ENCODE measurements at places on chromosomes 3 and 15. TPM values are rescaled to one million over a fixed set of nuclear protein-coding genes. Genes with fewer than 3 reads are reported as not detected.

GRCh38 chr3:191566469-191566868 lies 105.5 kb downstream of the PYDC2 start:
- DNase-seq: peak; percentile 59

Gene GRIP2
- total RNA-seq: 6.8 TPM

- no peak for DNase-seq
Observed at GRCh38 chr3:53705024-53705745, 141.0 kb downstream of the CHDH start.

Gene FAM3D
- not detected for total RNA-seq

DNA sequence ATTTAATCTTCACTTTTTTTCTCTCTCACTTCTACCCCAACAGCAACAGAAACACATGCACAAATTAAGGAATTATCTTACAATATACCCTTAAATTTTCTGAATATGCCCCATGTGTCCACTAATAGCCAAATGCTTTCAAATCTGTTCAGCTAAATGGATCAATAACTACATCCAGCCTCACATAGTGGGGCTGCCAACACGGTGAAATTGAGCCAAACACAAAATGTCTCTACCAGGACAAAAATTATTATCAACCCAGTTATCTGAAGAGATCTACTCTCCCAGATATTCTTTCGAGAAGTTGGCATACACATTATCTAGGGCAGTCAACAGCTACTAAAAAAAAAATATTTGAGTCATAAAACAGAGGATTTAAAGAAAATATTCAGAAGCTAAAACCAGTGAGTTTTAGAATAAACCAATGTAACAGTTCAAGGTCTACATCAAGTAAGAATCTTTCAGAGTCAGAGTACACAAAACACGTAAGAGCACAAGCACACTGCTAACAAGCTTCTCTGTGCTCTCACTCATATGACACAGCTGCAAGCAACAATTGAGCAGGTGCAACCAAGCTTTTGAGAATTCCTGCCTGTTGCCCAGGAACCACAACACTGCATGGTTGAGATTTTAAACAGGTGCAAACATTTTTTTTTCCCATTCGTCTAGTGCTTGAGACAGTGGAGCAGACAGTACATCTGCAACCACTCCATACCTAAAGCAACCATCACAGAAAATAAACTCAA lies 247.7 kb downstream of the ZBTB20 start:
- DNase-seq: no peak

DNA sequence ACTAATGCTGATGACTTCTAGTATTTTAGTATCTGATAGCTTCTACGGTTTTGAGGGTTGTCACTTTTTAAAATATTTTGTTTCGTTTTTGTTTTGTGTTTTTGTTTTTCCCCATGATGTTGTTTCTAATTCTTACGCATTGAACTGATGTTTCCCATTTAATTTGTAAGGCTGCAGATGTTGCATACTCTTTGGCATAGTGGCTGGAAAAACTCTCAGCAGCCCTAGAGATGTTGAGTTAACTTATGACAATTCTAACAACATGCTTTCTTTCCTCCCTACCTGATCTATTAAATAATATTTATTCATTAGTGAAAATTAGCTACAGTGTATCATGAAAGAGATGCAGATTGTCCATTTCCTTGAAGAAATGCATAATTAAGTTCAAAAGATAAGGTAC lies 559.3 kb upstream of the GRM7 start:
- DNase-seq: no peak

GRCh38 chr3:194937882-194938321 lies 252.2 kb downstream of the FAM43A start:
- peak; percentile 15 for DNase-seq

GRCh38 chr3:155387571-155387970 lies 94.1 kb upstream of the STRIT1 start:
- peak; percentile 8 for DNase-seq

DNA sequence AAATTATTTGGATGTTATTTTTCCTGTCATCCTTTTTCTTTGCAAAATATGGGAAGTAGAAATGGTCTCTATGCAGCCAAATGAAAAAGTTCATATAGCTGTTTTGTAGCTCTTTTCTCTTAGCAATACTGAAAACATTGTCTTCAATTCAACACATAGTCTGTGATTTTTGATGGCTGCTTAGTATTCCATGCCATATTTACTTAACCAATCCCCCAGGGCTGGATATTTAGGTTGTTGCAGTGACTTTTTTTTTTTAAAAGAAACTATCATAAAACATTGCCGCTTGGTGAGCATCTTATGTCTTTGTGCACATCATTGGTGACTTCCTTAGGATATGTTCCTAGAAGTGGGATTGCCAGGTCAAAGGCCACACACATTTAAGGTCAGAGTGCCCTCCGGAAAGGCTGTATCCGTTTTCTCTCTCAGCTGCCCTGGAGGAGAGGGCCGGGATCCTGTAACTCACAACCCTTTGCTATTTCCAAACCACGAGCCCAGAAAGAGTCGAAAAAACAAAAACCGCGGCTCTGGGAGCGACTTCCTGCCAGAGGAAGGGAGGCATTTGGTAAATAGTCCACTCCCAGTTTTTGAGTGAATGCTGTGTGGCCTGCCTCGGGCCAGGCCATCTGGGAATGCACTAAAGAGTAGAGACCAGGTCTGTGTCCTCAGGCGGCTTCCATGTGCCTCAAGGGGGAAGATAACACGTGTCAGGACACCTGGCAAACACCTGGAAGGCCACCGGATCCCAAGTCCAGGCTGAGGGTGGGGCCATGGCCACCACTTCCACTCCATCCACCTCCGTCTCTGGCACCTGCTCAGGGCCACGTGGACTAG lies 41.9 kb downstream of the SMAD6 start:
- DNase-seq: peak; percentile 72

GRCh38 chr3:71052716-71053115 lies 530.8 kb downstream of the FOXP1 start:
- DNase-seq: no peak

- no peak for DNase-seq
Observed at GRCh38 chr3:51712038-51712420, 5.2 kb downstream of the GRM2 start.

DNA sequence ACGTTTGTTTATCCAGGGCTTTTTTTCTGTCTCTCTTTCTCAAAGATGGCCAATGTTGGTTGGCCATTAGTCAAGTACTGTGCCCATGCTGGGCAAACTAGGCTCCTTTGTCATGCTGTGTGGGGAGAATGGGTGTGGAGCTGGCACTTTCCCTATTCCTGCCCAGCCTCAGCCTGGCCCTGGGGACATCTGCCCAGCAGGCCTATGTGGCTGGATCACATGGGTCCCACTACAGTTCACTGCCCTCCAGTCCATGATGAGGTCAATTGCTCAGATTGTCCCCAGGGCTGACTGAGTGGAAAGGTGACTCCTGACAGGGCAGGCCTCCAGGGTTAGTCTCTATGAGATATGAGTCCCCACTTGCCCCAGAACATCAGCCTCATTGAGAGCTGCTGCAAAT lies 54.4 kb upstream of the HERC1 start:
- no peak for DNase-seq

GRCh38 chr15:83767741-83768140 lies 113.8 kb downstream of the ADAMTSL3 start:
- no peak for DNase-seq

DNA sequence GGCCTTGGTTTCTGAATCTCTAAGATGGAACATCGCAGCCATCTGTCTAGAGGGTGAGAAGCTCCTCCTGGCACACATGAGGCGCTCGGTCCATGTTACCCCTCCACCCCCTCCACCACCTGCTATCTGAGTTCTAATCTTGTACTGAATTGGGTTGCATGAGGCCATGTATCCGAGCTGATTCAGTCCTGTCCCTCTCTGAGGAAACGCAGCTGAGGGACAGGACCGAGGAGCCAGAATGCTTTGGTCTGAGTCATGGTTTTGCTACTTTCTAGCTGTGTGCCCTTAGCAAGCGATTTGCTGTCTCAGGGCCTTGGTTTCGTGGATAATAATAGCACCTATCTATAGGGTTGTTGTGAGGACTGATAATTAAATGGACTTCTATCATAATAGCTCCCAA lies 87.8 kb upstream of the SEC13 start:
- DNase-seq: peak; percentile 30

- DNase-seq: peak; percentile 85
Observed at GRCh38 chr3:150278843-150279381, 129.2 kb upstream of the TSC22D2 start.

DNA sequence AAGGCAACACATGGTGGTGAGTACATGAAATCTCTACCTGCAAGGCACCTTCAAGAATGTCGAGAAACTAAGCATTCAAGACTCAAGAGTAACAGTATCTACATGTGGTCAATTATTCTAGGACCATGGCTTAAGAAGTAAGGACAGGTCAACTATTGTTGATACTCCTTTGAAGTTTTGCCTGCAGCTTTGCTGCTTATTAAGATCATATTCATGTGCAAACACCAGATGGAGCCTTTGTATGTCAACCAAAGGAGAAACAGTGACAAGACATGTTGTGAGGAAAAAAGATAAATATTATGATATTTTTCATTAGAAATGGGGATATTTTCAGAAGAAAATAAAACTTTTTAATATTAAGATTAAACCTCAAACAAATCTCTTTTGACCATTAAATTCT lies 52.3 kb upstream of the FGF7 start:
- DNase-seq: peak; percentile 44

Gene DUOXA1
- total RNA-seq: not detected

GRCh38 chr15:95758451-95758850 lies 572.0 kb upstream of the NR2F2 start:
- DNase-seq: no peak

DNA sequence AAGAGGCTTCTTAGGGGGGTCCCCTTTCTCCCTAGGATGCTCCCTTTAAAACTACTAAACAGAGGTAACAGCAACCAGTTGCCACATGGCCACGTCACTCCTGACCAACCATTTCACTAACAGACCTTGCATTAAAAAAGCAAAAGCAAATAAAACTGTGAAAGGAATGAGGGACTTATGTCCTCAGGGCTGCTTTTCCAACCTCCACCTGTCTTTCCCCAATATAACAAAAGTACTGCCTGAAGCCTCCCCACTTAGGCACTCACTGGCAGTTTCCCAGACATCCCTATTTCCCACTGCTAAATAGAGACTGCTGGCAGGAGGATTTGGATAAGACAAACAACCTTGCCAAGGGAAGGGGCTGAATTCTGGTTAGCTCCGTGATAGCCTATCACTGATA lies 130.3 kb downstream of the ATP8B4 start:
- DNase-seq: no peak

GRCh38 chr15:85782064-85782463 lies 12.7 kb downstream of the KLHL25 start:
- no peak for DNase-seq

GRCh38 chr3:63429905-63430304 lies 151.8 kb downstream of the SYNPR start:
- no peak for DNase-seq

Gene RPP25
- 0.10 TPM for total RNA-seq
